ENCODE measurements at places on chromosomes 11 and 22. TPM values are rescaled to one million over a fixed set of nuclear protein-coding genes. Genes with fewer than 3 reads are reported as not detected.

Gene C11orf91
- not detected for total RNA-seq

Gene DCDC1
- 0.18 TPM for total RNA-seq

Gene MAPK11
- total RNA-seq: 4.5 TPM

Gene SYCE3
- total RNA-seq: not detected

Gene IGSF9B
- 8.1 TPM for total RNA-seq

Gene OR10A5
- not detected for total RNA-seq

DNA sequence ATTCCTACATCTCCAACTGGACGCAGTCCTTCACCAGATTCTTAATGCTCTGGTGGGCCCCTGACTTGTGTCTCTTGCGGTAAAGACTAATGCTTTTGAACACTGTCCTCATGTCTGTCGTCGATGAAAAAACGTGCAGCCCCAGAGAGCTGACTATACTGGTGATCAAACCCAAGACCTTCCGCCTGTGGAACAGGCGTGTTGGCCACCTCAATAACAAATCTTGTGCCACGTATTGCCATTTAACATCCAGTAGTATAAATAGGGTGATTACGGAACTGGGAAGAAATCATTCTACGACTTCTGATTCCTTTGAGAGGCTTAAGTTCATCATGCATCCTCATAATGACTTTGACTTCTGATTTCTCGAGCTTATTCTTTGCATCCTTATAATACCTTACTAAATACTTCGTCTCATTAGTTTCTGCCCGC lies 45.6 kb downstream of the OR4D9 start:
- H3K4me1 ChIP-seq: peaks cover 19% of the 10 kb centered on the region
- H3K27ac ChIP-seq: peak overlapping the region; percentile 89
- H3K27me3 ChIP-seq: peaks cover 7% of the 10 kb centered on the region
- H3K36me3 ChIP-seq: no peaks in the 10 kb centered on the region
- no peak overlapping the region for H3K4me3 ChIP-seq

DNA sequence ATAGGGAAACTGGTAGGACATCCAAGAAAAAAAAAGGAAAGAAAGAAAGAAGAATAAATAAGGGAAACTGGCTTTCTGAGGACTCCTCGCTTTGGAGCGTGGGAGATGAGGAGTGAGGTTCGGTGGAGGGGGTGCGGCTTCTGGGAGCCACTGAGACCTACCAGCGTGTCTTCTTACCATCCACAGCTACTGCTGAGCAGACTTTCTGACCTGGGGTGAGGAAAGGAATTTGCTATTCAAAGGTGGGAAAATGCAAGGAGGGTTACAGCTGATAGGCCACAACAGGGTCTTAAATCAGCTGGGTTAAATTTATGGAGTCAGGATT lies 488 bp upstream of the SELENOM start:
- no peak for DNase-seq
- H3K36me3 ChIP-seq: peaks cover 20% of the 10 kb centered on the region
- peaks cover 36% of the 10 kb centered on the region for H3K4me1 ChIP-seq
- H3K4me3 ChIP-seq: peak overlapping the region; percentile 69
- peak overlapping the region; percentile 64 for H3K27ac ChIP-seq

GRCh38 chr22:49867303-49868265 lies 13.9 kb downstream of the ZBED4 start:
- H3K27me3 ChIP-seq: no peaks in the 10 kb centered on the region
- no peak for DNase-seq
- H3K4me3 ChIP-seq: no peak overlapping the region
- H3K4me1 ChIP-seq: no peaks in the 10 kb centered on the region
- no peak overlapping the region for H3K27ac ChIP-seq

DNA sequence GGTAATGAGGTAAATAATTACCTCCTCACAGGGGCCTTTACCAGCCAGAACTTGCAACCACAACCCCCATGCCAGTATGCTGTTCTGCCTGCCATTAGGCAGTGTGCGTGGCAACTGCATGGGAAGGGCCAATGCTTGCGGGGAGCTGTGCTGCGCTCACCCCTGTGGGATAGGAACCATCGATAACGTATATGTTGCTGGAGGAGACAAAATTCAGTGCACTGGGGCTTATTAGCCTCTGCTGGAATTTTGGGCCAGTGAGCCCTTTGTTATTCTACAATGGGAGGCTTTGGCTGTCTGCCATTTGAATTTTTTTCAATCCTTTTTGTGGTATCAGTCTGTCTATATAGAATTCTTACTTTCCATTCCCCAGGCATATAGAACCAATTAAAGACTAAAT lies 47.3 kb downstream of the PPP2R1B start:
- H3K4me1 ChIP-seq: no peaks in the 10 kb centered on the region
- peaks cover 60% of the 10 kb centered on the region for H3K36me3 ChIP-seq
- H3K27me3 ChIP-seq: no peaks in the 10 kb centered on the region
- DNase-seq: no peak
- H3K4me3 ChIP-seq: no peak overlapping the region

- peaks cover 74% of the 10 kb centered on the region for H3K36me3 ChIP-seq
- H3K27ac ChIP-seq: no peak overlapping the region
- H3K4me3 ChIP-seq: no peak overlapping the region
- no peaks in the 10 kb centered on the region for H3K27me3 ChIP-seq
- no peak for DNase-seq
These were observed 80.7 kb downstream of the CABIN1 start for GRCh38 chr22:24091551-24092420.

GRCh38 chr22:49535527-49536125 lies 292.0 kb downstream of the BRD1 start:
- peaks cover 22% of the 10 kb centered on the region for H3K4me1 ChIP-seq
- no peak for DNase-seq
- no peak overlapping the region for H3K27ac ChIP-seq
- no peak overlapping the region for H3K4me3 ChIP-seq
- H3K36me3 ChIP-seq: no peaks in the 10 kb centered on the region
- peaks cover 10% of the 10 kb centered on the region for H3K27me3 ChIP-seq

DNA sequence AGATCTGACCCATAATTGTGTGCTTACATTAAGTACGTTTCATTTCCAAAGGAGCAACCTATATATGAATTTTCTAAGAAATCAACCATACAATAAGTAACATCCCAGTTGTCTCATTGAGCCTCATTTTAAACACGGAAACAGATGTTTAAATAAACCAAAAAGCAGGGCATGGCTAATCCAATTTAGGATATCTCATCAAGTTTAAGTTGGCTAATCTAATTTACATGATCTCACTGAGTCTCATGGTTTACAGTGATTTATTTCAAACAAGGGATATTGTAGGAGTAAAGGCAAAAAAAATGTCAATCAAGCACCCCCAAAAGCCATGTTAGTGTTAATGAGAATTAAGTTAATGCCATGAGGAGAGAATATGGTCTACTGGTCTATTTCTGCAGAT lies 499.8 kb upstream of the CCDC90B start:
- no peak for DNase-seq
- H3K27me3 ChIP-seq: no peaks in the 10 kb centered on the region
- no peak overlapping the region for H3K27ac ChIP-seq
- H3K4me3 ChIP-seq: no peak overlapping the region

DNA sequence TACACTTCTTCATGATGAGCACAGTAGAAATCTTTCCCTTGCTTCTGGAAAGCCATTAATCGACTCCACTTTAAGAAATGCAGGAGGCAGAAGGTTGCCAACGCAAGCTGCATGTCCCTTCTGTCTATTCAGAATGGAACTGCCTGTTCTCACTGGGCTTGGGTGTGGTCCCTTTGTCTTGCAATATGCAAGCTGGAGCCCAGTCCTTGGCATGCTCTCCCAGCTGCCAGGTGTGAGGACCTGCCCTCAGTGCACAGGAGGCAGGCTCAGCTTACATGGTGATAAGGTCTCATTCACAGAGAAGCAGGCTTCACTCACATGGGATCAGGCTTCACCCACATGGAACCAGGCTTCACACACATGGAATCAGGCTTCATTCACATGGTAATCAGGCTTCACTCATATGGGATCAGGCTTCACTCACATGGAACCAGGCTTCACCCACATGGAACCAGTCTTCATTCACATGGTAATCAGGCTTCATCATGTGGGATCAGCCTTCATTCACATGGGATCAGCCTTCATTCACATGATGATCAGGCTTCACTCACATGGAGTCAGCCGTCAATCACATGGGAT lies 59.2 kb upstream of the USP47 start:
- no peak overlapping the region for H3K27ac ChIP-seq
- DNase-seq: no peak

DNA sequence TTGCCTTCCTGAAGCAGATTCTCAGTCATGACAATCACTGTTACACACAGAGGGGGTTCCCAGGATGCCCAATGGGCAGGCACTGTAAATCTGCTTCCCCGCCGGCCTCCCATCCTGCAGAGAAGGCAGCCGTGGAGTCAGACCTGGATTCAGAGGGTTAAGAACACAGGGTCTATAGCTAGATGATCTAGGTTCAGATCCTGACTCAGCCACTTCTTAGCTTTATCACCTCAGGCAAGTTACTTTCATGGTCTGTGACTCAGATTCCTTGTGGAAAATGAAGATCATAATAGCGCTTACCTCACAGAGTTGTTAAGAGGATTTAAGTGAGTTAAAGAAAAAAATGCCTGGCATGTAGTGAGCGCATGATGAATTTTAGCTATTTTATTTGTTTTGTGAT lies 95.9 kb downstream of the TIMP3 start:
- no peak overlapping the region for H3K4me3 ChIP-seq
- no peaks in the 10 kb centered on the region for H3K36me3 ChIP-seq
- no peak for DNase-seq
- H3K27me3 ChIP-seq: no peaks in the 10 kb centered on the region

DNA sequence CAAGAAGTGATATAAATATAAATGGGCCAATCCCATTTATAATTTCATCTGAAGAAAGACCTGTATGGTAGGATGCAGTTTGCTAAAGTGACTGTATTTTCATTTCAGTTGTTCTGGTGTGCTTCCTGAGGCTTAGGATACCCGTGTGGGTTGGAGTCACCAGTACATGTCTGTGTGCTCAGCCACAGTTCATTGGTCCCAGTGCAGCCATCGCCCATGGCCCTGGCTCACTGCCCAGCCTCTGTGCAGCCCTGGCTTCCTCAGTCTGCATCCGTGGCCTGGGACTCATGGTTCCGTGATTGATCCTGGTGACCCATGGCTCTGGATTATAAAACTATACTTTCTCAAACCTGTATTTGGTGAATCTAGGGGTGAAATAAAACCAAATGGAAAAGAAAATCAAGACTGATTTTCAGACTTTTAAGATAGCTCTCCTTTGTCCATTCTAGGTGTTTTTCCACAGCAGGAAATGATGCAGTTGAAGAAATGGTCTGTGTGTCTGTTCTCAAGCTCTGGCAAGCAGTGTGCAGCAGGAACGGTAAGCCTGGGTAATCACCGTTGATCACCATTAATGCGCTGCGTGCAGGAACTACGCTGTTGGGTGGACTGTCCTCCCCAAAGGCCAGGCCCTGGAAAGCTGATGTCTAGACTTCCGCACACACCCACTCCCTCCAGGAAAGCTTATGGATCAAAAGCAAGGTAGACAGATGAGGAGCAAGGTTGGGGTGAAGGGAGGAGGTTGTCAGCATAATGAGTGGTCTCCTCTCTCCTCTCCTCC lies 27.2 kb downstream of the TTC12 start:
- peaks cover 20% of the 10 kb centered on the region for H3K36me3 ChIP-seq
- H3K4me1 ChIP-seq: no peaks in the 10 kb centered on the region
- H3K27ac ChIP-seq: no peak overlapping the region
- H3K27me3 ChIP-seq: no peaks in the 10 kb centered on the region

- no peaks in the 10 kb centered on the region for H3K27me3 ChIP-seq
- no peaks in the 10 kb centered on the region for H3K36me3 ChIP-seq
- no peak overlapping the region for H3K4me3 ChIP-seq
These were observed 4.5 kb downstream of the GGT5 start for GRCh38 chr22:24240381-24240780.

DNA sequence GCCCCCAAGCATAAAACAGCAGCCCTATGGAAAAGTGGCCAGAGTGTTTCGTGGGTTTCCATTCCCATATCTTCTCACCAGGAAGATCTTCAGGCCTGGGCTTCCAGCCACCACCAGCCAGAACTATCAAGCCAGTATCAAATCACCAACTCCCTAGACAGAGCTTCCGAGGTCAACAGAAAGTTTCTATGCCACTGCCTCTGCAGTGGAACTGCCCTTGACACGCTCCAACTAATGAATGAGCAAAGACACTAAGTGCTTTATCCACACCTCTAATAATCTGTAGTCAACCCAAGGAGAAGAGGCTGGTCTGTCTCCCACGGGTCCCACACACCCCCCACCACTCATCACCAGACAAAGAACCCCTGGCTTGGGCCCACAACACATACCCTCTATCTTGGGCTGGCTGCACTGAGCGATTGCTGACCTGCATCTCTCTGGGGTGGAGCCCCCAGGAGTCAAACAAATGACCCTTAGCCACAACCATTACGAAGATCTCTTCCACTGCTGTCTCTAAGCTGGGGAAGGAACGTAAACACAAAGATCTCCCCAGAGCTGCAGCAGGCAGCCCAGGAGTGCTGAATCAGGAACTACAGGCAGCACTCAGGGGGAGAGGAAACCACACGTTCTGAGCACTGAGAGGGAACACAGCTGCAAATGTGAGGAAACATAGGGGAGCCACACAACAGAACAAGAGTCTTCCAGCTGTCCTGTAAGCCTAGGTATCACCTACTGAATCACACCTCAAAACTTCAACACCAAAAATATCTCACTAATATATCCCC lies 9.7 kb downstream of the OR5AN1 start:
- no peak overlapping the region for H3K27ac ChIP-seq
- H3K4me1 ChIP-seq: no peaks in the 10 kb centered on the region
- no peak overlapping the region for H3K4me3 ChIP-seq
- peak; percentile 53 for DNase-seq

DNA sequence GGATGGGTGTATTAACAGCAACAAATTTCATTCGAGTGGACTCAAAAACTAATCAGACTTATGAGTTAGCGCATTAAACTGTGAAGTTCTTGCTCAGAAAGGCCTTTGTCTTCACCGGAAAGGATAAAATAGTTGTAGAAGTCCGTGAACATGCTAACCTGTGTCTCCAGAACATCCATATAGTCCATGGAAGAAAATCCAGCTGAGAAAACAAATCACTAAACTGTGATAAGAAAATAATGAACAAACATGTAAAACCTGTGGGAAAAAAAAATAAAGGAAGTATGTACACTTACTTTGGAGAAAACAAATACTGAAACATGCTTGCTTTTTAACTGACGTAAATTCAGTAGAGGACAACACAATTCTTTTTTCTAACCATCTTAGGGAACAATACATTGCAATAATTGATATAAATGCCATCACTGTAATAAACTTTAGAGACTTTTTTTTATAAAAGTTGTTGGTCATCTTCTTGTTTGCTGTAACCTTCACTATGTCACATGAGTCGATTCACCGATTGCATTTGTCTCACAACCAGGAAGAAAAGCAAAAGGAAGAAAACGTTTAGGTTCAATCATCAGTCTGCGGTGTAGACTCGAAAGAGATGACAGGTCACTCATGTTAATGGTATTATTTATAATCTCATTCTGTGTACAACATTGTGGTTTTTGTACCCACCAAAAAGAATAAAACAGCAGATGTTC lies 41.9 kb downstream of the MSANTD4 start:
- no peaks in the 10 kb centered on the region for H3K27me3 ChIP-seq
- DNase-seq: no peak
- H3K27ac ChIP-seq: no peak overlapping the region
- no peaks in the 10 kb centered on the region for H3K4me1 ChIP-seq
- H3K4me3 ChIP-seq: no peak overlapping the region

GRCh38 chr11:78429660-78430059 lies 12.0 kb upstream of the GAB2 start:
- no peaks in the 10 kb centered on the region for H3K36me3 ChIP-seq
- H3K27me3 ChIP-seq: no peaks in the 10 kb centered on the region
- no peak overlapping the region for H3K4me3 ChIP-seq
- no peak for DNase-seq
- no peak overlapping the region for H3K27ac ChIP-seq

GRCh38 chr22:49525801-49526535 lies 301.7 kb downstream of the BRD1 start:
- peak; percentile 42 for DNase-seq
- no peak overlapping the region for H3K4me3 ChIP-seq
- H3K27ac ChIP-seq: no peak overlapping the region

Data from muscle of leg (tissue), 16 donors.